Ecto neural progenitor cell (in vitro differentiated cells): ENCODE measurements at places on chromosomes 11 and 22.

DNA sequence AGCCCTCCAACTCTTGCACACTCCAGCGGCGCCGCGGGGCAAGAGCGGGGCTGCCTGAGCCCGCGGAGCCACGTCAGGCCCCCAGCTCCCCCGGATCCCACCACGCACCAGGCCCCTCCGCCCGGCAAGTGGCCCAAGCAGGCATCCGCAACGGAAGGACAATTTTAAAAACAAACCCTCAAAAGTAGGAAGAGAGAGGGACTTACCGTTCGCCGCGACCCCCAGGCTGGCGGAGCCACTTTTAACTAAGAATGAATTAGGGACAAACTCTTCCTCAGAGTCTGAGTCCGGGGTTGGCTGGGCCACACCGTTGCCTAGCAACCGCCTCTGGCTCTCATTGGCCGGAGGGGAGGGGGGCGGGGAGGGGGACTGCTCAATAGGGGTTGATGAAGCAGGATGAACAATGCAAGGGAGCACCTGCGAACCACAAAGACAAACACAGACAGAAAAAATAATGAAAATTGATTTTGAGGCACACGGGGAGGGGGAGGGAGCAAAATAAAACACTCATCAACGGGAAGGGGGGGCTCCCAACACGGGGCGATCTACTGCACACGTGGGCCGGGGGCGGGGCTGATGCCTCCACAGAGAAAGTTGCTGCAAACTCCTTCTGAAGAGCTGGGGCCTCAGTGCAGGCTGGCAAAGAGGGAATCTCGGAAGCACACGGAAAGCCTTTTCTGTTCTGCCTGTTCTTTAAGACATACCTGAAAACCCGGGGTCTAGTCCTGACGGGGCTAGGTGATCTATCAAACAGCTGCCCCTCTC, 387.5 kb upstream of the NARS2 start:
- peak; percentile 93 for DNase-seq

DNA sequence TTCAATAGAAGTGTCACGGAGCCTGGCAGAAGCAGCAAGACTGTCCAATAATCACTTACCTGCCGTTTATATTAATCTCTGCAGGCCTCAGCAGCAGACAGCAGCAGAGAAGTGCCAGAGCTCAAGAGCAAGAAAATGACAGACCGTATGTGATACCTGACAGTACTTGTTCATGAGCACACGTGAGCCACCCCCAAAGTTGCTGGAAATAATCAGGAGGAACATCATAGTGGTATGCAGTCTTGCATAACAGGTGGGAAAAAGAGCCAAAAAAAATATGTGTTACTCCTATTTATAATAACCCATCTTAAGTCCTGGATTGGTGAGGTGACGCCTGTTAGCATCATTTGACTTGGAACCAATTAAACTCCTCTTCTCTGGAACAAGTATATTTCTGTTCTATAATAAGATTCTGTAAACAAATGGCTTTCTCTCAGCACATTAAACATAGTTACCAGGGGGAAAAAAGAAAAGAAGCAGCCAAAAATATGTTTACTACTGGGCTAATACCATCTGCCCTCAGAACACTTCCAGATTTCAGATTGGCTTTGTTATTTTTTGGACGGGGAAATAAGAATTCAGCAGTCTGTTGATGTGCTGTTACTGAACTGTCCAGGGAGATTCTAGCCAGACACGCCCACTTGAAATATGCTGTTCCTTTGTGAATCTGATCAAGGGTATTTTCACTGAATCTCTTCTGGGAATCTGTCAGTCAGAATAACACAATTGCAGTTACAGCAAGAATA, 7.9 kb upstream of the SLN start:
- no peak for DNase-seq

DNA sequence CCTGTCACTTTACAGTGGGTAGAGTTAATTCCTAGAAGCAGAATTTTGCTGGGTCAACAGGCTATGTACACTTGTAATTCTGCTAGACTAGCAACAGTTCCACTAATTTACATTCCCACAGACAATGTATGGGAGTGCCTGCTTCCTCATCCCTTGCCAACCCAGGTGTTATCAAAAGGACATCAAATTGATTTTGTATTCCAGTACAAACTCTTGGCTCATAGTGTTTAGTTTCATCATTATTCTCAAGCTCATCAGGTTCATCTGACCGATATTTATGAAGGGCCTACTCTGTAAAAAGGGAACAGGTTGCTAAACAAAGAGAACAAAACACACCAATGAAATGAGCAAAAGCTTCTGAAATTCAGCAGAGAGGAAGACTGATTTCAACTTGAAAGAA, 30.7 kb downstream of the PITPNB start:
- no peak for DNase-seq

GRCh38 chr11:68257477-68258362, 14.1 kb downstream of the C11orf24 start:
- DNase-seq, result peak; percentile 94

DNA sequence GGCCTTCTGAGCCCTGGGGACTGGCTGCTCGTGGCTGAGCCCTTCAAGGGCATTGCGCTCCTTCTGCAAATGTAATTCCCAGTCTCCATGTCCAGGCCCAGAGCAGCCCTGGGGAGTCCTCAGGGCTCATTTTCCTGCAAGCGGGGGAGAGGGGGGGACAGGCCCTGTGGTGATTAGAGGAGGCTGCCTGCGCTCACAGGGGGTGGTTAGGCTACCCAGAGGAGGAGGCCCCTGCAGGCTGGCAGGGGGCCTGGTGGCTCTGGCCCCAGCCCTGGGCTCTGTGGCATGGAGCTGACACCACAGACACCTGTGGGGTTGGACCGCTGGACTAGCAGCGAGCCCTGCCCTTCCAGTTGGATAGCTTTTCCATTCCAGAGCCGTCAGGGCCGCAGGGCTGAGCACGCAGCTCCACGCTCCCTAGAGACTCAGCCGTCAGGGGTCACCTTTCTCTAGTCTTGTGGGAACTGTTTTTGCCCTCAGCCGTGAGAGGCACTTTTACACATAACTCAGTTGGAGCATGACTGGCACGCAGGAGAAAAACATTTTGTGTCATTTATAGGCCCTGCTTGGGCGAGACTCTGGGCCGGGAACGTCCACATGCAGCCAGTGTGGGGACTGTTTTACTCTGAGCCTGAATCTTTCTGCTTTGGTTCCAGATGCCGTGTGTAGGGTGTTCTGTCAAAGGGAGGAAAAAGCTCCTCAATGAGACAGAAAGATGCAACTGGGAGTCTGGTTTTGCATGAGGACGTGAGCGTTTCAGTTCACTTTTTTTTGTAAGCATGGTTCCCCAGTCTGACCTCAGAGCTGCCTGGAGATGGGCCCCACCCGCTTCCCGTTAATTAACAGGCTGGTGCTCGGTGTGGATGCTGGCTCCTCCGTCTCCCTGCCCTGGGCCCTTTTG, 58.1 kb downstream of the LRP5 start:
- no peak for DNase-seq

DNA sequence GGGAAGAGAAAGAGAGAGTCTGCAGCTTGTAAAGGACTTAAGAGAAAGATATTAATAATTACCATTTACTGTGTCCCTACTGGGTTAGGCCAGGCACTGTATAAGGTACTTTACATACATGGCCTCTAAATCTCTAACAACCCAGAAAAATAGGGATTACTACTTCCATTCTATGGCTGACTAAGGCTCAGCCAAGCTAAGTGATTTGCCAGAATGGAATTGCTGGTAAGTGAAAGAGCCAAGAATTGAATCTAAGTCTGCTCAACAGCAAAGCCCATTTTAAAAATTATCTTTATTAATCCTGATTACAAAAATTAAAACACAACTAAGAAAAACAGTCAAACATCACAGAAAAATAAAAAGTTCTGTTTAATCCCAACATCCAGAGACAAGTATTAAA, 21.4 kb downstream of the XRRA1 start:
- no peak for DNase-seq

DNA sequence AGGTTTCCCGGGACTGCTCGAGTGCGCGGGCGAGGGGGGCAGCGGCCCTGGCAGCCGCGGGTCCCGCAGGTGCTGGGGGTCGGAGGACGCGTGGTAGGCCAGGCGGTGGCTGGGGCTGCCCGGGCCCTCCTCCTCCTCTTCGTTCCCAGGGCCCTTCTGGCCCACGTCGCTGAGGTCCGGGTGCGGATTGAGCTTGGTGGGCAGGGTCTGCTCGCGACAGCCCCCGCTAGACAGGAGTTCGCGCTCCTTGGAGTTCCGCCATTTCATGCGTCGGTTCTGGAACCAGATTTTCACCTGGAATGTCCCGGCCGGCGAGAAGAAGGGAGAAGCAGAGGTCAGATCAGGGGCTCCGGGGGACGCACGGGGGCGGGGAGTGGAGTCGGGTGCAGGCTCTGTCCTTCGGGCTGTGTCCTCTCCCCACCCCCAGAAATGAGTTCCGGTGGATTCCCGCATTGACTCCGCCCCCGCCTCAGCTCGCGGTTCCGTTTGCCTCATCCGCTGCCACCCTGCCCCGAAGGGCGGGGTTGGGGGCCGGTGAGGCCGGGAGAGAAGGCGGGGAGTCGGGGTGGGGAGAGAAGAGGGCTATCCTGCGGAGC, 3.9 kb downstream of the DBX1 start:
- DNase-seq, result peak; percentile 76

- DNase-seq, result no peak
Measured at GRCh38 chr11:47067401-47067800, 109.3 kb downstream of the ARFGAP2 start.

GRCh38 chr11:117613521-117613920, 183.5 kb downstream of the DSCAML1 start:
- no peak for DNase-seq

DNA sequence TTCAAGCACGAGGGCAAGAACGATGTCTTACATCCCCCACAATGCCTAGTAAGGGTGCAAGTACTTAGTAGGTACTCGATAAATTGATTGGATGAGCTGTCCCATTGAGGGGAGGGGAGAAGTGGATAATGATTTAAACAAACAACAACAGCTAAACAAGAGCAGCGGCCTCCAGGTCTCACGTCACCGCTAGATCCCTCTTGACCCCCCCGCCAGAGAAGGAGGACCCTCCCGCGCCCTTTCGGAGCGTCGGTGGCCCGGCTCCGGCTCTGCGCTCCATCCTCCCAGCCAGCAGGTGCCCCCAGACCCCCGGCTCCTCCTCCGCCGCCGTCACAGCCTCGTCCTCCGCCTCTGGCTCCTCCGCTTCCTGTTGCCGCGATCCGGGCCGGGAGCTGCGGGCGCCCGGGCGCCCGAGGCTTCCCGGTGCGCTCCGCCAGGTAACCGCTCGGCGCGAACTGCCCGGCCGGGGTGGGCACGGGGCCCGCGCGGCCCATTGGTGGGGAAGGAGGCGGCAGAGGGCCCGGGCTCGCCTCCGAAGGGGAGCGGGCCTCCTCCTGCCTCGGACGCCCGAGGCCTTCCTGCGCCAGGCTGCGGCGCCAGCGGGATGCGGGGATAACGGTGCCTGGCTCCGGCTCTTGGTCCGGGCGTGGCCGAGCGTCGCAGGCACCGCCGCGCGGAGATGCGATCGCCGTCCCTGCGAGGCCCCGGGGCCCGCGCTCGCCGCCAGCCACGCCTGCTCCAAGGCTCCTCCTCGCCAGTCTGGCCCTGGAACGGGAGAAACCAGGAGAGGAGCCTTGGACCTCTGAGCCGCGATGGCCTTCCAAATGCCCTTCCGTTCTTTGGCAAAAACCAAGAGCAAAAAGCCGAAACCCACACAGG, at the start of gene TLCD5:
TSS of gene TLCD5 (plus strand) at position 368 of the 879 bp plus-strand sequence. CDS start 2,143 bp downstream, outside the sequence.
- peak; percentile 90 for DNase-seq

DNA sequence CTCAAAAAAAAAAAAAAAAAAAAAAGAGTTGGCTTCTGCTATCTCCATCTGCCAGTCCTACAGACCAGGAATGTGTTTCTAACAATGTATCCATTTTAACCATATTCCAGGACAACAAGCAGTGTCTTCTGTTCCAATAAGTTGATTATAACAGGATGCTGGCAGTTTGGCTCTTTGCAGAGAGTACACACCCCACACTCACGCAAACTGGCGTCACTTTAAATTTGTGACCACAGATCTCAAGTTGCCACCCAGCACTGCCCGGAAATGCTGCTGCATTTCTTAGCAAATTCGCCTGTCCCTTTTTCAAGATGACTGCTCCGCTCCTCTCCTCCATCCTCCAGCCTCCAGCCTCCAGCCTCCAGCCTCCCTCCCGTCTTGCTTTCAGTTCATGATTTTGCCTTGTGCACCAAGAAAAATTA, 44.3 kb downstream of the SCGB1A1 start:
- DNase-seq, result no peak

GRCh38 chr22:23302171-23303002, 122.1 kb downstream of the BCR start:
- DNase-seq, result no peak

DNA sequence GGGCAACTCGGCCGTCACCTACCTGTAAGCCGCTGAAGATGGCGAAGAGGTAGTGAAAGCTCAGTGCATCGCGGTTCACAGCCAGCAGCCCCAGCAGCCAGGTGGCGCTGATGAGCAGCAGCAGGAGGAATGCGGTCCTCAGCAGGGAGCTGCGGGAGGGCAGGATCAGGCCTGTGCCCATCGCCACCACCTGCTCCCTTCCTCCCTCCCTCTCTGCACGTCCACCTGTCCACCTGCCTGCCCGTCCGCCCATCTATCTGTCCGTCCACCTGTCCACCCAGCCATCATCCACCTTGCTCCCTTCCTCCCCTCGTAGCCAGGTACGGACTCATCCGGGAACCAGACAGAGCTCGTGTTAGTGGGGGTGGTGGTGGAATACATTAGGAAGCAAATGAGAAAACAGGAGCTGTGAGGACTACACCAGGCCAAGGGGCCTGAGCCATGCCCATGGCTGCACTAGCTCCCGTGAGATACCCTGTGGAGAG, 32.2 kb downstream of the TRMU start:
- peak; percentile 79 for DNase-seq

GRCh38 chr11:14107050-14107430, 144.5 kb downstream of the SPON1 start:
- no peak for DNase-seq

GRCh38 chr22:27597703-27598444, 203.7 kb downstream of the MN1 start:
- DNase-seq, result no peak

GRCh38 chr11:27274854-27275395, 88.1 kb downstream of the CCDC34 start:
- DNase-seq, result no peak

- DNase-seq, result no peak
Measured at GRCh38 chr11:2132246-2132645, 6.9 kb downstream of the IGF2 start.

DNA sequence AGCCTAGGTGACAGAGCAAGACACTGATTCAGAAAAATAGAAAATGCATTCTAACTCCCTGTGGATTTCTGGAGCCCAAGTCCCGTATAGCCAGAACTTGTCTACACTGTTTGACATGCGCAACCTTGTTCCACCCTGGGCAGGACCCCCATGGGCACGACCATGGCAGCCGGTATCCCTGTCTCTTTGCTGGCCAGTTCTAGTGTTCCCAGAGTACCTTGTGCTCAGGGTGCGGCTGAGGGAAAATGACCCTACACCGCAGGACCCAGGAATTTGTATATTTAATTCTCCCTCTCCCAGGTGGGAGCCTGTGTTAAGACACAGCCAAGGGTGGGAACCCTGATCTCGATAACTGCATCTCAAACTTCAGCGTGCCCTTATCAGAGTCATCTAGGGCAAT, 36.7 kb upstream of the RIC3 start:
- DNase-seq, result no peak

GRCh38 chr11:66119348-66120133, 49.5 kb downstream of the PACS1 start:
- no peak for DNase-seq

GRCh38 chr11:27241311-27242122, 121.5 kb downstream of the CCDC34 start:
- DNase-seq, result no peak
